ENCODE measurements at places on chromosomes 5 and 9.

GRCh38 chr9:8651070-8651845 lies 851.7 kb upstream of the DMAC1 start:
- DNase-seq = no peak

- DNase-seq = no peak
Measured at GRCh38 chr5:72107131-72107900, at the start of gene MAP1B. MAP1B (plus strand) TSS chr5:72107475; CDS start chr5:72107532, 57 bp downstream.

- no peak for DNase-seq
Measured at GRCh38 chr9:123455187-123455586, 99.2 kb downstream of the CRB2 start.

DNA sequence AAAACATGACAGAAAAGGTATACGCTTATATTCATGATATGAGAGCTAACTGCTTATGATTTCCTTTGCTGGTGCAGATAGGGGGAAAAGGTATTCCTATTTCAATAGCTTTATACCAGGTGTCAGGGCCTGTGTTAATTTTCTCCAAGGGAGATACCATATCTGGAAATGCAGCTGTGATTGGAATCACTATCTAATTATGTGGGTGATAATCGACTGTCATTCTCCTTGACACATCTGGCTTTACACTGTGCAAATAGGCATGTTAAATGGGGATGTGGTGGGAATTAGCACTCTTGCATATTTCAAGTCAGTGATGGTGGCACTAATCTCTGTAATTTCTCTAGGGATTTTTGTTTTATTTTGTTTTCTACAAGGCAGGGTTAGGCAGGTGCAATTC lies 611.1 kb downstream of the CDH9 start:
- no peak for DNase-seq

DNA sequence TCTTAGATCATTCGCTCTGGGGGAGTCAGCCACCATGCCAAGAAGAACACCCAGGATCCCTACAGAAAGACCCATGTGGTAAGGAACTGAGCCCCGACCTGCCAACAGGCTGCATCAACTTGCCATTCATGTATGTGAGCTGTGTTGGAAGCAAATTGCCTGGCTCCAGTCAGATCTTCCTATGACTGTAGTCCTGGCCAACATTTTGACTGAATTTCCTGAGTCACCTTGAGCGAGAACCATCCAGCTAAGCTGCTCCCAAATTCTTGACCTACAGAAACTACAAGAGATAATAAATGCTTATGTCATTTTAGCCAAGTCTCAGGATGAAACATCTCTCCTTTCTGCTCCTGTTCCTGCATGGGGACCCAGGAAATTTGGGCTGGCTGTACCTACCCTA lies 40.0 kb upstream of the SLC44A1 start:
- no peak for DNase-seq
